Progenitor cell of endocrine pancreas (in vitro differentiated cells): ENCODE measurements at places on chromosomes 1 and 21. TPM values are rescaled to one million over a fixed set of nuclear protein-coding genes. Genes with fewer than 3 reads are reported as not detected.

DNA sequence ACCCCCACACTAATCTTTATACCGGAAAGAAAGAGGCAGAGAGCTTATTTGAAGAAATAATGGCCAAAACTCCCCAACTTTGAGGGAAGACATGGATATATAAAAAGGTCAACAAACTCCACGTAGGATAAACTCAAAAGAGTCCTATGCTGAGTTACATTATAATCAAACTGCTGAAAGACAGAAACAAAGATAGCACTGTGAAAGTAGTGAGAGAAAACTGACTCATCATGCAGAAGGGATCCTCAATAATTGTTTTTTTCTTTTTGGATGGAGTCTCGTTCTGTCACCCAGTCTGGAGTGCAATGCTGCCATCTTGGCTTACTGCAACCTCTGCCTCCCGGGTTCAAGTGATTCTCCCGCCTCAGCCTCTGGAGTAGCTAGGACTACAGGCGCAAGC lies 48.5 kb upstream of the TTC39A start:
- no peak overlapping the region for H3K27ac ChIP-seq
- peaks cover 3% of the 10 kb centered on the region for H3K4me1 ChIP-seq
- H3K4me3 ChIP-seq: no peak overlapping the region
- DNase-seq: no peak
- H3K27me3 ChIP-seq: no peaks in the 10 kb centered on the region

The FMN2 gene
- total RNA-seq: 2.3 and 3.2 TPM in 2 replicates

DNA sequence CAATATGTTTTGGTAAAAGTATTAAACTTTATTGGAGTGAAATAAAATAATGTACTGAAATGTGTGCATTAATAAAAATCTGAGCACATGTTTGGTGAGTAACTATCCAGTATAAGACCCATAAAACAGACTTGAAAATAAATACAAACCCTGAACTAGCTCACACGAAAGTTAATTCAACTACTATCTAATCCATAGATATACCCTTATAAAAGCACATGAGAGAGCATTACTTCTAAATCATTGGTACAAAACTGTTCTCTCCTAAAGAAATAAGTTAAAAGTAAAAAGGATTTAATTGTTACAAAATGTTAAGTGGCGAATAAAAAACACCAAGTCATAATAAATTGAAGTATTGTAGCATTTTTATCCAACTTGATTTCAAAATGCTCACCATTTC lies 295.6 kb downstream of the PTPRC start:
- no peak for DNase-seq
- H3K36me3 ChIP-seq: no peaks in the 10 kb centered on the region
- peaks cover 5% of the 10 kb centered on the region for H3K4me1 ChIP-seq
- no peaks in the 10 kb centered on the region for H3K27me3 ChIP-seq
- no peak overlapping the region for H3K27ac ChIP-seq
- H3K4me3 ChIP-seq: no peak overlapping the region

- H3K36me3 ChIP-seq: no peaks in the 10 kb centered on the region
- no peak within 1 kb of the TSS for H3K4me3 ChIP-seq
- peaks cover 9% of the 10 kb centered on the region for H3K27me3 ChIP-seq
- H3K4me1 ChIP-seq: no peaks in the 10 kb centered on the region
- H3K27ac ChIP-seq: no peak within 1 kb of the TSS
- DNase-seq: no peak
Measured at GRCh38 chr1:206921772-206922265, at the start of gene FCMR. Gene FCMR, minus strand, starts transcription at chr1:206921941. Its CDS starts 87 bp downstream, at chr1:206921854.

DNA sequence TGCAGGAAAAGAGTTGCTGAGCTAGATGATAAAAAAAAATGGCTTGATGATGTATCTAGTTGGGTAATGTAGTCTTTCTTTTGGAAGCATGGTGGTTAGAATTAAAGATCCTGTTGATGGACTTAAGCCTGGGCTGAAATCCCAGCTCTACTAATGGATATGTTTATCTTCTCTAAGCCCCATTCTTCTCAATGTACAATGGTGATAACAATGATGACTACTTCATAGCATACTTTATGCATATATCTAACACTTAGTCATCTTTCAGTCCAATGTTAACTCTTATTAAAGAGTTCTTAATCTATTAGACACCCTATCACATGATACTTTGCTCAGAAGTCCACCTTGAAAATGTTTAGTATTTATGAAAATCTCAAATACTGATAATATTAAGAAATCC lies 189.5 kb downstream of the PLA2G4A start:
- no peak overlapping the region for H3K4me3 ChIP-seq
- no peaks in the 10 kb centered on the region for H3K4me1 ChIP-seq
- H3K27ac ChIP-seq: no peak overlapping the region
- no peak for DNase-seq
- no peaks in the 10 kb centered on the region for H3K27me3 ChIP-seq

DNA sequence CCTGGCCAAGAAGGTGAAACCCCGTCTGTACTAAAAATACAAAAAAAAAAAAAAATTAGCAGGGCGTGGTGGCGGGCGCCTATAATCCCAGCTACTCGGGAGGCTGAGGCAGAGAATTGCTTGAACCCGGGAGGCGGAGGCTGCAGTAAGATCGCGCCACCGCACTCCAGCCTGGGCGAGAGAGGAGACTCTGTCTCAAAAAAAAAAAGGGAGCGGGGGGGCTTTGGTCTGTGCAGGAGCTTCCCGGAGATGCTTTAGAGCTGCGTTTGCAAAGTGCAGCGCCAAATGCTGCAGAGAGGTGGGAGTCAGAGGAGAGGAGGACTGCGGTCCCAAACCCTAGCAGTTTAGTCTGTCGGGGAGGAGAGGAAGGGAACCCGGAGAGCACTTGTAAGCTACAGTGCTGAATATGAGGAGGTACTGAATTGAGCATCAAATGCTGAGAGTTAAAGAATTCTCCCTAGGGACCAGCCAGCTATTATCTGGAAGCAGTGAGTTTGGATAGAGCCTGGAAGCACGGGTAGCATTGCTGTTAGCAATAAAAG lies 569 bp downstream of the FALEC start:
- H3K27ac ChIP-seq: peak overlapping the region; percentile 13
- H3K36me3 ChIP-seq: peaks cover 3% of the 10 kb centered on the region
- DNase-seq: no peak
- no peaks in the 10 kb centered on the region for H3K27me3 ChIP-seq

The TRIM67 gene
- 0.05 and 0.09 TPM in 2 replicates for total RNA-seq

GRCh38 chr1:206116191-206116872 lies 856 bp downstream of the AVPR1B start:
- H3K27me3 ChIP-seq: peaks cover 49% of the 10 kb centered on the region
- peaks cover 20% of the 10 kb centered on the region for H3K4me1 ChIP-seq

GRCh38 chr1:220876511-220877376 lies 2.5 kb upstream of the HLX start:
- DNase-seq: no peak
- H3K4me1 ChIP-seq: peaks cover 17% of the 10 kb centered on the region
- H3K36me3 ChIP-seq: no peaks in the 10 kb centered on the region
- peak overlapping the region; percentile 69 for H3K27ac ChIP-seq

DNA sequence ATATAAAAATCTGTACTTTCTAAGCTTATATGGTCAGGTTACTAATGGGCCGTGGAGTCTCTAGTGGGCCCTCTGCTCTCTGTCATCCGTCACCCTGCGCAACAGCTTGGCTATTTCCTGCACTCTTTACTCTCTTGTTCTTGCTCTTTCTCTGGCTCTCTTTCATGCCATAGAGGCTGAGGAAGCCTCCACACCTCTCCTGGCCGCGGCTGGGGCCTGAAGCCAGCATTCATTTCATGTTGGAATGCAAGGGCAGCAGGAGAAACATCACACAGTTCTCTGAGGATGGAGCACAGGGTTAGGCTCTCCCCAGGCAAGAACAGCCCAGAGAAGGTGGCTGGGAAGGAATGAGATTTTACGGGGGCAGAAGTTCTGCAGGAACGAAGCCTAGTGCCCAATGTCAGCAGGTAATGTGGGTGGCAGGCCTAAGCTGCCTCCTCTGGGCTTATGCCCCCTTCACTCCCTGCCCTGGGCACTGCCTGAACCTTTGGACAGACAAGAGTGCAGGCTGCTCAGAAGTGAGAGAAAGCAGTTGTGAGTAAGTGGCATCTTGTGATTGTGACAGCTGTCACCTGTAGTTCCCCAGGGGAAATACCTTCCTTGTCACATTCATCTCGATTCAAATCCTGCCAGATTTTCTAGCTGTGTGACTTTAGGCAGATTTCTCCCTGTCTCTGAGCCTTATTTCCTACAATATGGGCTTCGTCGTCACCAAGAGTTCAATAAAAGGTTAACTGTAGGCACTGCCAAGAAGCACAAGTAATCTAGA lies 3.6 kb upstream of the FHAD1 start:
- H3K27me3 ChIP-seq: peaks cover 23% of the 10 kb centered on the region
- no peak overlapping the region for H3K27ac ChIP-seq
- H3K4me3 ChIP-seq: no peak overlapping the region
- no peak for DNase-seq
- peaks cover 7% of the 10 kb centered on the region for H3K4me1 ChIP-seq
- no peaks in the 10 kb centered on the region for H3K36me3 ChIP-seq

DNA sequence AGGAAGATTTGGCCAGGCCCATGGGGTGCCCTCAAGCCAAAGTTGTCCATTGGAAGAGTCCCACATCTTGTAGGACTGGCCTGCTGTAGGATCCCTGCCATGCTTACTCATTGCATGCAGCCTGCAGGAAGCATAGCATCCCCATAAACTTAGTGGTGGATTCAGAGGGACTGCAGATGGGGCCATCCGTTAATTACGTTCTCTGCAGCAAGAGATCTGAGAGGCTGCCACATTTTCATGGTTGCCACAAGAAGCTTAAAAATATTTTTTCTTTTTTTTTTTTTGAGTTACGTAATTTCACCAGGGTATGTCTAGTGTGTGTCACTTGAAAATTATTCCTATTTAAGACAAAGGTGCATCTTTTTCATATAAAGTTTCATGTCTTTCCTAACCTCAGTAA lies 329.7 kb upstream of the USP24 start:
- no peaks in the 10 kb centered on the region for H3K36me3 ChIP-seq
- no peak overlapping the region for H3K27ac ChIP-seq
- no peak for DNase-seq
- peaks cover 2% of the 10 kb centered on the region for H3K27me3 ChIP-seq

GRCh38 chr1:97258597-97258996 lies 537.0 kb downstream of the PTBP2 start:
- peaks cover 13% of the 10 kb centered on the region for H3K4me1 ChIP-seq
- H3K27me3 ChIP-seq: no peaks in the 10 kb centered on the region
- H3K27ac ChIP-seq: no peak overlapping the region
- no peaks in the 10 kb centered on the region for H3K36me3 ChIP-seq
- DNase-seq: no peak

GRCh38 chr1:230849451-230850224 lies 18.7 kb downstream of the C1orf198 start:
- peaks cover 10% of the 10 kb centered on the region for H3K4me1 ChIP-seq
- H3K27ac ChIP-seq: peak overlapping the region; percentile 82
- DNase-seq: no peak
- no peak overlapping the region for H3K4me3 ChIP-seq

DNA sequence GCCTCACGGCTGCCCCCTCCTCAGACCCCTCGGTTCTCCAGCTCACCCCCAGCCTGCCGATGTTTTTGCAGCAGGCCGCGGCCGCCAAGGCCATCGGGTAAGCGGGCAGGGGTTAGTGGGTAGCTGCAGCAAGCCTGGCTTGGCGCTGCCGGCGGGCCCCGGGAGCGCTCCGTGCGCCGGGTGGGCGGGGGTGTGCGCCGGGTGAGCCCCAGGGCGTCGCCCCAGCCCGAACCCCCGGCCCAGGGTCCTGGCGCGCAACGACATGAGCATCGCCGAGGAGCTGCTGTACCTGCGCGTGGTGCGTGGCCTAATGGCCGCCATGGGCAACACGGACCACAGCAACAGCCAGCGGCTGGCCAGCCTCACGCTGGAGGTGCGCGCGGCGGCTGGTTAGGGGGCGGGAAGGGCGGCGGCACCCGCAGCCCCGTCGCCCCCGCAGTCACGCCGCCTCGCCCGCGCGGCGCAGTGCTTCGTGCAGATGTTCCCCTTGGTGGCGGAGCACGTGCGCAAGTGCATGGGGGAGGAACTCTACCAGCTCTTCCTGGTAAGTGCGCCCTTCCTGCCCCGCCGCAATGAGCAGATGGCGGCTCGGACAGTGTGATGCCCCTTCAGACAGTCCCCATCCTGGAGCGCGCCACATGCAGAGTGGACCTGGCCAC lies 6.5 kb downstream of the RNU5D-1 start:
- H3K27ac ChIP-seq: no peak overlapping the region
- H3K4me1 ChIP-seq: peaks cover 4% of the 10 kb centered on the region
- no peak for DNase-seq
- no peak overlapping the region for H3K4me3 ChIP-seq
- no peaks in the 10 kb centered on the region for H3K36me3 ChIP-seq
- no peaks in the 10 kb centered on the region for H3K27me3 ChIP-seq

- no peaks in the 10 kb centered on the region for H3K4me1 ChIP-seq
- H3K4me3 ChIP-seq: no peak overlapping the region
- H3K27me3 ChIP-seq: peaks cover 5% of the 10 kb centered on the region
- H3K36me3 ChIP-seq: no peaks in the 10 kb centered on the region
- no peak overlapping the region for H3K27ac ChIP-seq
Measured at GRCh38 chr21:32929633-32930038, 96.1 kb upstream of the OLIG2 start.

GRCh38 chr1:151311011-151311410 lies 16.2 kb downstream of the PI4KB start:
- no peak for DNase-seq
- no peak overlapping the region for H3K4me3 ChIP-seq
- H3K27ac ChIP-seq: no peak overlapping the region
- no peaks in the 10 kb centered on the region for H3K27me3 ChIP-seq
- peaks cover 13% of the 10 kb centered on the region for H3K36me3 ChIP-seq

DNA sequence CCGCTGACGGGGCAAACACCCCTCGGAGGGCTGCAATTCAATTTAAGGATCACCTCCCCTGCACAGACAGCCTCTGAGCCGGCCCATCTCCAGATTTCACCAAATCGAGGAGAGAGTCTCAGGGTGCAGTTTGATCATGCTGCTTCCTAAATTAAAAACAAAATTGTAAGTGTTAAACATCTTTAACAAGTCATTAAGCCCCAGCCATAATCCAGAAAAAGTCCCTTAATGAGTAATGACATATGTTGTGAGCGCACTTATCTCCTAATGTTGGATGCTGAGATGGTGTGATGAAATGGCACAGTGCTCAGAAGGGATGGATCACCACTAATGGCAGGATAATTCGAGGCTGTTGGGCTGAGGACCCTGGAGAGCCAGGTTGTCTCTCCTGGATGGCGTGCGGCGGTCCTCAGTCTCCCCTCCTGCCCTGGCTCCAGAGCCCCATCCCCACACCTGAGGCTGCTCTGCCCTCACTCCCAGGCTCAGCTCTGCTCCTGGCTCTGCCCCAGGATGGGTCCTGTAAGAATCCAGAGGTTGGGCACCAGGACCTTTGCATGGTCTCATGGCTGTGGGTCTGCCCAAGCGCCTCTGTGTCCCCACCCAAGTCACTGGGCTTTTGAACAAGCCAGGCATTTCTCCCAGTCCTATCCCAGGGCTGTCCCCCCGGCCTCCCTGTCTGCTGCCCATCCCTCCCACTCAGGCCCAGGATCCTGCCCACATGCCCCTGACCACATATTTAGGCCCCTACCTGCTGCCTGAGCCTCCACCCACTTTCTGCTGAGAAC lies 224.4 kb upstream of the POU3F1 start:
- H3K36me3 ChIP-seq: no peaks in the 10 kb centered on the region
- H3K27me3 ChIP-seq: peaks cover 30% of the 10 kb centered on the region

The FNDC10 gene
- 2.7 and 4.2 TPM in 2 replicates for total RNA-seq

GRCh38 chr21:26449161-26449560 lies 123.9 kb downstream of the CYYR1 start:
- no peaks in the 10 kb centered on the region for H3K27me3 ChIP-seq
- no peak overlapping the region for H3K4me3 ChIP-seq
- no peaks in the 10 kb centered on the region for H3K36me3 ChIP-seq
- H3K4me1 ChIP-seq: peaks cover 2% of the 10 kb centered on the region
